Progenitor cell of endocrine pancreas (in vitro differentiated cells): ENCODE measurements at places on chromosomes 13 and 19.

GRCh38 chr13:78410847-78411246 lies 192.5 kb downstream of the POU4F1 start:
- DNase-seq, result no peak

GRCh38 chr19:42081584-42082203 lies 5.7 kb downstream of the ZNF574 start:
- no peak for DNase-seq

DNA sequence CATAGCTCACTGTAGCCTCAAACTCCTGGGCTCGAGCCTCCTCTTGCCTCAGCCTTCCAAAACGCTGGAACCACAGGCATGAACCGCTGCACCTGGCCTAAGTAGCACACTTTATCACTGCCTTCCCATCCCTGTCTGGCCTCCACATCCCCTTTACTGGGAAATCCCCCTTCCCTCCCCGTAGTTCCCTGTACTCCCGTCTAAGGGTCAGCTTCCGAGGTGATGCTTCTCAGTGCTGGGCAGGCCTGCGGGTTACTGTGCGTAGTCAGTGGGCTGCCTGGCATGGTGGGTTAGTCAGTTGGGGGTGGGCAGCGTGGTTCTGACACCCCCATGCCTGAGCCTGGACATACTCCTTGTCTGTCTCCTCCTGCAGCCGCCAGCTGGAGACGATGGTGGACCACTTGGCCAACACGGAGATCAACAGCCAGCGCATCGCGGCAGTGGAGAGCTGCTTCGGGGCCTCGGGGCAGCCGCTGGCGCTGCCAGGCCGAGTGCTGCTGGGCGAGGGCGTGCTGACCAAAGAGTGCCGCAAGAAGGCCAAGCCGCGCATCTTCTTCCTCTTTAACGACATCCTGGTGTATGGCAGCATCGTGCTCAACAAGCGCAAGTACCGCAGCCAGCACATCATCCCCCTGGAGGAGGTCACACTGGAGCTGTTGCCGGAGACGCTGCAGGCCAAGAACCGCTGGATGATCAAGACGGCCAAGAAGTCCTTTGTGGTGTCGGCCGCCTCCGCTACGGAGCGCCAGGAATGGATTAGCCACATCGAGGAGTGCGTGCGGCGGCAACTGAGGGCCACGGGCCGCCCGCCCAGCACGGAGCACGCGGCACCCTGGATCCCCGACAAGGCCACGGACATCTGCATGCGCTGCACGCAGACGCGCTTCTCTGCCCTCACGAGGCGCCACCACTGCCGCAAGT lies 8.4 kb downstream of the PLEKHF1 start:
- DNase-seq, result no peak

GRCh38 chr13:71866335-71867130 lies 471 bp downstream of the DACH1 start:
- DNase-seq, result peak; percentile 42

DNA sequence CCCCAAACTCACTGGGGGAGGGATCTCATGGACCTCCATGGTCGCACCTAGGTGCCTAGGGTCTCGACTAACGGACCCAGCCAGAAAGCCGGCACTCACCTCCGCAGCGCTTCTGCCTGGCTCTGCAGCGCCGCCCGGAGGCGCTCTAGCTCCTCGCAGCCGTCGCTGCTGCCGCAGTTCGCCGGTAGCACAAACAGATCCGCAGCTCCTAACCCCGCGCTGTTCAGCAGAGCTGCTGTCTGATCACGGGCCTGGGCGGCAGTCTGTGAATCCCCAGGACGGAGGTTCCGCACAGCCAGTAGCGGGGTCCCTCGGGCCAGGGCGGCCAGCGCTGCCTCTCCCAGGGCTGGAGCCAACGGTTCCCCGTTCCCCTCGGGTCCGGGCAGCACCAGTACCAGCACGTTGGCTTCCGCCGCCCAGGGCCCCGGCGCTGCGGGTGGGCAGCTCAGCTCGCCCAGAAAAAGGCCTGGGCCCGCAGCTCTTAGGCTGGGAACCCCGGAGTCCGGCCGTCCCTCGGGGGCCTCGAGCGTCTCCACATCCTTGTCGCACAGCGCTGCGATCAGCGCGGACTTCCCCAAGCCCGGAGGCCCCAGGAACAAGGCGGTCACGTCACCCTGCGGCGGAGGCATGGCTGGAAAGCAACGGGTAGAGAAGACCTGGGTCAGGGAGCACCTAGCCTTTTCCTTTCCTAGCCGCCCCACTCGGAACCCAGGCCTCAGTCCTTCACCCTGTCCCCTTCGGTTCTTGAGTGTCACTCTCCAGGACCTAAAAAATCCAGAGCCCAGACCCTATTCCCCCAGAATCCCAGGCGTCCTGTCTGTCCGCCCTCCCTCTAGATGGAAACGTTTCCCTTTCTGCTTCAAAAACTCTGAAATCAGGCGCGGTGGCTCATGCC lies 977 bp downstream of the IRGQ start:
- peak; percentile 42 for DNase-seq

- no peak for DNase-seq
These were observed 885.2 kb upstream of the SLITRK6 start for GRCh38 chr13:86684402-86684801.

GRCh38 chr19:52638601-52639000 lies 446 bp upstream of the ZNF83 start:
- no peak for DNase-seq

DNA sequence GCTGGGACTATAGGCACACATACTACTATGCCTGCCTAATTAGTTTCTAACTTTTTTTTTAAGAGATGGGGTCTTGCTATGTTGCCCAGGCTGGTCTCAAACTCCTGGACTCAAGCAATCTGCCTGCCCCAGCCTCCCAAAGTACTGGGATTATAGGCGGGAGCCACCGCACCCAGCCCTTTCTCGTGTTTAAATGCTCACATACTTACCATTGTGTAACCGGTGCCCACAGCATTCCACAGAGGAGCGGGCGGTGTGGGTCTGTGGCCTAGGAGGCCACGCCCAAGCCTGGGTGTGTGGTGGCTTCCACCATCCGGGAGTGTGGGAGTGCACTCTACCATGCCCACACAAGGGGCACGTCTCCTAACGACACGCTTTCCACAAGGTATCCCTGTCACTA lies 7.7 kb downstream of the LMNB2 start:
- no peak for DNase-seq

DNA sequence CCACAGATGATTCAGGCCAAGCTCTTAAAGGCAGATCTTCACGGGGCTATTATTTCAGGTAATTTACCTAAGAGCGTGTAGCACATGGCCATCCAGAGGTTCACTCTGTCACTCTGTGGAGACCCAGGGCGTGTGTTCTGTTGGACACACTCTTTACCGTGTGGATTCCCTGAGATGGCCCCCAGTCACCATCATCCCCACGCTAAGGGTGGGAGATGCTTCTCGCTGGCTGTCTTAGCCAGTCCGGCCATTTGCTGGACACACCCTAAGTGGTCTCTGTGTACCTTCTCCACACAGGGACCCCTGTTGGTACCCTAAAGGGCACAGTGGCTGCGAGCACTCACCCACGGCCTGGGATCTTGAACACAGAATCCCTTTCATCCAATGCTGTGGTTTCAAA lies 6.0 kb downstream of the POP4 start:
- no peak for DNase-seq

- no peak for DNase-seq
These were observed 37.7 kb downstream of the ATP11A start for GRCh38 chr13:112727581-112727980.

- DNase-seq, result no peak
These were observed 141.4 kb downstream of the KCNRG start for GRCh38 chr13:50156561-50157127.

DNA sequence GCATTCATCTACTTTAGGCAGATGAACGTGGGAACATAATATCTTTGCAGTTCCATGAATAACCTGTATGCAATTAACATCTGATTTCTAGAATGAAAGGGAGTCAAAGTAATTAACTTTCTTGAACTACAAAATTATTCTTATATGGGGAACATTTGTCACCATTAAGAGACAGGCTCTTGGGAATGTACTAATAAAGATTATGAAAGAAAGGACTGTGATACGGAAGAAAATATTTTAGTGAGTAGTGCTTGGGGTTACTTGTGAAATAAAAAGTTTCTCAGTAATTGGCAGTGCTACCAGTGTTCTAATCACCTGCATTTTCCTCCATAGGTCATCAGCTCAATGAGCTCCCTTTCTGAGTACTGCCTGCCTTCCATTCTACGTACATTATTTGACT lies 85.4 kb downstream of the FRY start:
- DNase-seq, result no peak

DNA sequence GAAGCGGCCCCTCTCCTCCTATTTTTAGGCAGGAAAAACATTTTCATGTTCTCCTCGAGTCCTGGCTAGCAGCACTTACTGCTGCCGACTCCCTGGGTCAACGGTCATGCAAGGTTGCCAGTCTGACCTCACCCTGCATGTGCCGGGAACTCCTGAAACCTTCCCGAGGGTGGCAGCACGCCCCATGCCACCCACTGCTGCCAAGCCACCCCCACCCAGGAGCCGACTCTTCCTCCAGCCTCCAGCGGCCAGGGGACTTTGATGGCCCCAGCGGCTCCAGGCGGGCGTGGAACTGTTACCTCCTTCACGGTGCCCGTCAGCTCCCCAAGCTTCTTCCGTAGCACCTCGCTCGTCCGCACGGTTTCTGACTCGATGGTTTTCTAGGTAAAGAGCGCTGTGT lies 8.7 kb downstream of the TIMM44 start:
- DNase-seq, result no peak

DNA sequence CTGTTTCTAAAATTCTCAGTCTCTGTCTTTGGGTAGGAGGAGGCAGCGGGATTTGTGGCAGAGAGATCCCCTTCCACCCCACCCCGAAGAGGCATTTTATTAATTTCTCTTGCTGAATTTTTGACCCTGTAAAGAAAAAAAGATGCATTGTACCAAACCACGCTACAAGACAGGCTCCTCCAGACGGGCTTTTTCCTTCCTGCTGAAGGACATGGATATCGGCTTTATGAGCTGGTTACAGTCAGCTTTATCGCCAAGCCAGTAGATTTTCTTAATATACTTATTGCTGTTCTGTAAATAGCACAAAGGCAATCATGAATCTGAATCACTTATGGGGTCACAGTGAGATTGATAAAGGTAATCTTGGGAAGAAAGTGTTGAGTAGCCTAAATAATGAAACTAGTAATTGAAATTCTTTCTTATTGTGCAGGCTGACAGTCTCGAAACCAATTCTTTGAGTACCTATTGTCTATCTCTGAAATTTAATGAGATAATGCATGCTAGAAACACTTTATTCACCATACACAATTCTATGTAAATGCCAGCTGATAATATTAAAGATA lies 24.5 kb downstream of the MBNL2 start:
- no peak for DNase-seq

- DNase-seq, result no peak
These were observed 20.4 kb upstream of the CPB2 start for GRCh38 chr13:46124967-46125933.

GRCh38 chr19:50292216-50292827 lies 36.9 kb downstream of the KCNC3 start:
- no peak for DNase-seq

DNA sequence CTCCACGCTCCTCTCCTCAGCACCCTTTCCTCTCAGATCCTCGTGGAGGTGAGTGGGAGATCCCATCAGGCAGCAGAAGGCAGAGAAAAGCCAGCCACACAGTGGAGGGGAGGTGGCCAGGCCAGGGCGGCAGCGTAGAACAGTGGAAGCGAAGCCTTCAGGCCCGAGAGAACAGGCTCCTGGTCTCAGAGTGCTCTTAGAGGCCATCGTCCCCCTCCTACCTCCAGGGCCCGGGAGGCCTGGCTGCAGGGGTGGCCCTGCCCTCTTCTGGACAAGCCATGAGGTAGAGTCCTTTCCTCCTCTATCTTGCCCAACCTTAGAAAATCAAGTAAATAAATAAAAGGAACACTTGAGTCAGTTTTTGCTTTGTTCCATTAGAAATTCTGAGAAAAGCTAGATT lies 202.0 kb downstream of the KATNAL1 start:
- no peak for DNase-seq

GRCh38 chr13:93318534-93319254 lies 92.1 kb downstream of the GPC6 start:
- DNase-seq, result no peak

DNA sequence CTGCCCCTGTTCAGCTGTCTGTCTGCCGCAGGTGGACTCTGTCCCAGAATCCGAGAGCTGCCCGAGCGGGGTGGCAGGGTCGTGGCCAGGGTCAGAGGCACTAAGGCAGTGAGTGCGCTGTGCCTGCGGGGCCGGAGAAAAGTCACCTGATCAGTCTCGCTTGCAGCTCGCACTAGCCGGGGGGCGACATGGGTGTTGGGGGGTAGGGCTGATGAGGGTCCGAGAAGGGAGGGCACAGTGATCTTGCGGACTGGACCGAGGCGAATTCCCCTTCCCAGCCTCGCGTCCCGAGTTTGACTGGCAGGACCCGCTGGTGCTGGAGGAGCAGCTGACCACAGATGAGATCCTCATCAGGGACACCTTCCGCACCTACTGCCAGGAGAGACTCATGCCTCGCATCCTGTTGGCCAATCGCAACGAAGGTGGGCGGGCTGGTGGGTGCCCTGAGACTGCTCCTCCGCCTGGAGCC lies 627 bp downstream of the GCDH start:
- no peak for DNase-seq

GRCh38 chr13:91329733-91330132 lies 17.8 kb upstream of the MIR17HG start:
- no peak for DNase-seq

DNA sequence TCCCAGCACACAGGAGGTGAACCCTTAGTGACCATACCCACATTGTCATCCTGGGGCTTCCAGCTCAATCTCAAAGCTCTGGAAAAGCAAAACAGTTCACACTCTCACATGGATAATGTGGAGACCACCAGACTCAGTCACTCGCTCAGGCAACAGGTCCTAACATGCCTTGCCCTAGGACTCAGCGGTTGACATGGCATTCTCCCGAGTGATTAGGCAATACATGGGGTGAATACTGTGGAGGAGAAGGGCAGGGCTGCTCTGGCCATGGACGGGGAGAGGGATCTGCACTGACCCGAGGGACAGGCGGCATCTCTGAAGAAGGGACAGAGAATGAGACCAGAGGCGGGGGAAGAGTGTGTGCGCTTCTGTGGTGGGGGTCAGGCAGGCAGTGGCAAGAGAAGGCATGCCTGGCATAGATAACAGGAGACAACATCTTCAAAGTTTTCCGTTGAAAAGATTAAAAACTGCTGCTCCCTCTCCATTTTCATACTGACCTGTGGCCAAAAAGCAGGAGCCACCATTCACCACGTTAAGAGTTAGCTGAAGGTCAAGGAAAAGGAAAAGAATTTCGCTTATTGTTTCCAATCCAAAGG lies 44.5 kb upstream of the EPHX3 start:
- no peak for DNase-seq

GRCh38 chr13:22940090-22940710 lies 240.6 kb upstream of the SGCG start:
- no peak for DNase-seq
